ENCODE measurements at places on chromosomes 1 and 21.

- DNase-seq = no peak
Measured at GRCh38 chr1:176096015-176096414, 111.1 kb downstream of the COP1 start.

- DNase-seq = no peak
Measured at GRCh38 chr1:183463566-183463965, 8.7 kb upstream of the SMG7 start.

- DNase-seq = peak; percentile 38
Measured at GRCh38 chr21:43865540-43866259, 677 bp downstream of the AGPAT3 start.

DNA sequence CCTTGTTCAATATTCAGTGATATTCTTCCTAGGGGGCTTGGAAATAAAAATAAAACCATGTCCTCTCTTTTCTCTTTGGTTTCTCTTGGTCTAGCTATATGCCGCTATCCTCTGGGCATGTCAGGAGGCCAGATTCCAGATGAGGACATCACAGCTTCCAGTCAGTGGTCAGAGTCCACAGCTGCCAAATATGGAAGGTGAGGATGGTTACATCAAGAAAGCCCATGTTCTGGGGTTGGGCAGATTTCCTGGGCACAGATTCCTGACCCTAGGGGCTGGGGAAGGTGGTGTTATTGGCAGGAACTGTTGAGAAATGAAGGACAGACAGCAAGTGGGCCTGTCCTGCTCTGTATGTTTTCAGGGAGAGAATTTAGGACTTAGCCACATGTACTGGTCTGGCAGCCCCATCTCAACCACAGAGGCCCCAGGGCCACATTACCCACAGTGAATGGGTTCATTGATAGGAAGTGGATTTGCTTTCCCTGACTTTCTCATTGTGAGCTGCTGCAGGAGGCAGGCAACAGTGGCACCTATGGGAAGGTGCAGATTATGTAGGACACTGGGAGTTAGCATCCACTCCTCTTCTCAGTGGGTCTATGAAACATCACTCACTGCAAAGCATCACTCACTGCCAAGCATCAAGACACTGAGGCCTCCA, 37.4 kb upstream of the HSD17B7 start:
- DNase-seq = no peak

DNA sequence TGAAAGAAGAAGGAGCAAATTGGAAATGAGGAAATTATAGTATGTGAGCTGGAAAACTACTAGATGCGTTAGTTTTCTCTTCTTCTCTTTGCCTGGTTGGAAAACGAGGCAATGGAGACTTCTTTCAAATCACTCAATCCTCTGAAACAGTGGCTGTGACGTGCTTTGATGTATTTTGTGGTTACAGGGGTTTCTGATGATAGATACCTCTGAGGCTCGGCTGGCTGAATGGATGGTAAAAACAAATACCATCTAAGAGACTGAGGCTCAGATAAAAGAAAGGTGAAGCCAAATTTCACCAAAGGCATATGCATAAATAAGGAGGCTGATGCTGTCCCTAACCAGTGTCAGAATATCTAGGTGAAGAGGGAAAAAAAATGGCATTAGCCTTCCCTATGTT, 15.1 kb downstream of the MAB21L3 start:
- DNase-seq = no peak

DNA sequence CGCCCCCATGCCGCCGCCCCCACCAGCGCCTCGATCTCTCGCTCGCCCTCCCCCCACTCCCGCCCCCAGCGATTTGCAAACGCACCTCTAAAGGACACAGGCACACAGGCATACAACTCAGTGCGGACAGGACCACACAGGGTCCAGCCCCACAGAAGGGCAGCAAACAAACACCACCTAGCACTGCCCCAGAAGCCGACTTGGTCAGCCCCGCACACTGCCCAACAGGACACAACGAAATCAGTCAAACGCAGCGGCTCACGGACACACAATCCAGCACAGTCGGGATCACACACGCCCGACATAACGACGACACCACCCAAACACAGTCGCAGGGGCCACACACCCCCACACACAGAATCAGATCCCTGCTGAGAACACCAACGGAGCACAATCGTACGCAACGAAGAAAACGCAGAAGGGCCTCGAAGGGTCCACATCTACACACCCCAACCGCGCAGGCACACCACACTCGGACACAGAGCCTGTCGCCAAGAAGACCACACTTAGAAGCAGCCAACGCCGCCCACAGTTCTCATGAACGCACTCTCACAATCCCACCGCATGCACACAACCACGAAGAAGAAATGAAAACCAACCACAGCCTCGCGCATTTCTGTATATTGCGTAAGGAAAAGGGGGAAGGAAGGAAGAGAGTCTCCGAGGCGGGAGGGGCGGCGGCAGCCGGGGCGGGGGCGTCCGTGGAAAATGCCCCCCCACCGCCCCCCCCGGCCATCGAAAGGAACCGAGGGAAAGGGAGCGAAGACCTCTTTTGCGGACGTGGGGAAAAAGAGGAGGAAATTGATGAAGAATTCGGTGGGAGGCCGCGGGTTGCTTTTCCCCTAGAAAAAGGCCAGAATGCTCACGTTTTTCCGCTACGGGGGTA, 481 bp downstream of the TAL1 start:
- DNase-seq = peak; percentile 12

DNA sequence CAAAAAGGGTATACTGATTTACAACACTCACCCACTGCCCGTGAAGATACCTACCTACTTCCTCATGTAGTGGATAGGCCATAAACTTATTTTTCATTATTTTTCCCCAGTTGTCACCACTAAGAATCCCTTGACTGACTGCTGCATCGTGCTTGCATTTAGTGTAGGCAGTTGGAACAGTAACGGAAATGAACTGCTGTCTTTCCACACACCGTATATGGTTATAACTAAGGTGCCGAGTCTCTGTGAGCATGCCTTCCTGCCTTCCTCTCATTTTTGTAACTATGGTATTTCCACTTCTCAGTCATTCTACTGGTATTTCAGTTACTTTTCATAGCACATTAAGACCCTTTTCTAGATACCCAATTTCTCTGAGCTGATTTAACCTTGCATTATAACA, 36.4 kb downstream of the SLC35F3 start:
- DNase-seq = no peak

DNA sequence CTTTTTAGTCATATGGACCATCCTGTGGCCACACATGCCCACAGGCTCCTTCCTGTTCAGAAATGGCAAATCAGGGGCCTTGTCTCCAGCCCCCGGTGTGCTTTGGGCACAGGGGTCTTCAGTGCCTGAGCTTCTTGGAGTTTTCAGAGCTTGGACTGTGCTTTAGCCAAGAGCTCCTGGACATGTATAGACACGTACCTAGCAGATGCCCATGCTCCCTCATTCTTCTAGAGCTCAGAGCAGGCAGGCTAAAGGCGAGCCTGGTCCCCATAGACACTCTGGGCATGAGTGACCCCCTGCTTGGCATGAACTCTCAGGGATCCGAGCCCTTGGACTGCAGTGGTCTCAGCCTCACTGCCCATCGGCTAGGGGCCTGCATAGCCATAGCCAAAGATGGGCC, 106.8 kb downstream of the EPHB2 start:
- no peak for DNase-seq

DNA sequence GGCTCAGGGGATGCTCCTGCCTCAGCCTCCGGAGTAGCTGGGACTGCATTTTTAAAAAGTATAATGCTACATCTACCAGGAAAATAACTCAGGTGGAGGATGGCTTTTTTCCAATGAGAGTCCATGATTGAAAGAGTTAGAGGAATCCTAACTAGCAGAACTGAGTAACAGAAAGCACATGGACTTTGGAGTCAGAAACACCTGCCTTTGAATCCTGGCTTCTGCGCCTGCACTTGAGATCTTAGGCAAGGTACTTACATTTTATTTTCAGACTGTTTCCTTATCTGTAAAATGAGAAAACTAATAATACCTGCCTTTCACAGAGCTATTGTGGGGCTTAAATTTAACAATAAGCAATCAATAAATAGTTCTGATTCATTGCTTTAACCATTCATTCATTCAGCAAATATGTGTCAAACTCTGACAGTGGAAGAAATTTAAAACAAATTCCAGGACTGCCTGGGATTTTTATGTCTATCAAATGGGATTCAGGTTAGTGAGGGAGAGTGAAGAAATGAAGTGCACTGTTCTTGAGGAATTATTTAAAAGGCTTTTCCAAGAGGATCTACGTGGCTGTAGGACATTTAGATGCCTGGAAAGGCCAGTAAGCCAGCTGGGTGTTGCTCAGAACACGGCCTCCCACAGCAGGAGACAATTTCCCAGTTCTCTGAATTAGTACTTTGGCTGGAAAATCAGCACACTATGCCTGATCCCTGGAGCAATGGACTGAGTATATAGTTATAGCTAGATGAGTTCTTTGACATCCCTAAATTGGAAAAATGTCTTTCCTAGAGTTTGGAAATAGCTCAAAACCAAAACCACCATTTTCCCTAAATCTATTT, 12.8 kb upstream of the LBR start:
- DNase-seq = no peak

- no peak for DNase-seq
Measured at GRCh38 chr1:231751415-231751814, 124.8 kb downstream of the DISC1 start.

DNA sequence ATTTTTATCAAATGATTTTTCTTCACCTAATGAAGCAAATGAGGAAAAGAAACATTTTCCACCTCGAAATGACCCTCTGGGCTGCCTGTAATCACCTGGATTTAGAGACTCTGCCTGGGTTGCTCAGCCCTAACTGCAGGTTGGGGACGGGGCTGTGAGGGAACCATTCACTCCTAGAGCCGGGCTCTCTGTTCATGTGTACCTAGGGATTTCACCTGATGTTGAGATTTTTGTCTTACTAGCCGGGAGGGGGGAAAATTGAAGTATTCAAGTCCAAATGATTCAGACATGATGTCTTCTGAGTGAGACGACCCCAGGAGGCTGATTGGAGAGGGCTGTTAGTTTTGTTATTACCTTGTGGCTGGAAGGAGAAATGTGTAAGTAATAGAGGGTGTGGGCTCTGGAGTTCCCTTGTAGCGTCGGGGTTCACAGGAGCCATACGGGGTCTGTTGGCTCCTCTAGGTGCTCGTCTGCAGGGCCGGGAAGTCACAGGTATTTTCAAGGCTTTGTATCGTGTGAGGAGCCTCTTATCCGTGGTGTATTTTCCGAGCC, 42.3 kb upstream of the PWP2 start:
- DNase-seq = peak; percentile 37

GRCh38 chr1:88661951-88662699, 21.9 kb upstream of the PKN2 start:
- no peak for DNase-seq

DNA sequence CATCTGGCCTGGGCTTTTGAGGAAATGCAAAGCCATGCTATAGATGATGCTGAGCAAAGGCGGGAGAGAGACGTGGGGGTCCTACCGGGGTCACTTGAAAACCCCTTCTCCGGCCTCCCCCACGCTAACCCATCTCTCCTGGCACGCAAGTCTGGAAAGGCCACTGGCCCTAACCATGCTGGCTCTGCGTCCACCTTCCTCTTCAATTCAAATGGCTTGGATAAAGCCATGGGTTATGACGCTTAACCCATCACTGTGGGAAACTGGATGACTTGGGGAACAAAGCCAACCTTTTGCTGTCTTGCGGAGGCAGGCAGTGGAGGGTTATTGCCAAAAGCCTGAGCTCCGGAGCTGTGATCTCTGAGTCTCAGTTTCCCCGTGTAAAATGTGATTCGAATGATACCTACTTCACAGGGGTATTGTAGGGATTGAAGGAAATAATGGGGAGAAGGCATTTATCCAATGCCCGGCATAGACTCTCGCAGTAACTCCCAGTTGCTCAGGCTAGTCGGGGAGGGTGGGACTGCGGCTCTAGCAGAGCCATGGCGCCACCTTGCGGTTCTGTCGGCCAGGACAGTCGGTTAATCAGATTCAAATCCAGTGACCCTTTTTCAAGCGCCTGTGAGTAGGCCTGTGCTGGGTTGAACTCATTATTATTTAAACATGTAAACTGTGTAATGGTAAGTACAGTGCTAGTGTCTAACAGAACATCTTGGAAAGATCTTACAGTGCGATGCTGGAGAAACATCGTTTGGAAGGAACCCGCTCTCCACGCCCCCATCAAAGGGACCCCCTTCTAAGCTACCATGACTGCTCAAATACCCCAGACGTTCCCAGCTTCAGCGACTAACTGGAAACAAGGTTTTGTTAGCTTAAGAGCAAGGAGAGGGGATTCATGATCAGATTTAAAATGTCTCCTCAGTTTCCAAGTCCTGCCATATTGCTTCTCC, 20.3 kb downstream of the NEK2 start:
- DNase-seq = peak; percentile 82

DNA sequence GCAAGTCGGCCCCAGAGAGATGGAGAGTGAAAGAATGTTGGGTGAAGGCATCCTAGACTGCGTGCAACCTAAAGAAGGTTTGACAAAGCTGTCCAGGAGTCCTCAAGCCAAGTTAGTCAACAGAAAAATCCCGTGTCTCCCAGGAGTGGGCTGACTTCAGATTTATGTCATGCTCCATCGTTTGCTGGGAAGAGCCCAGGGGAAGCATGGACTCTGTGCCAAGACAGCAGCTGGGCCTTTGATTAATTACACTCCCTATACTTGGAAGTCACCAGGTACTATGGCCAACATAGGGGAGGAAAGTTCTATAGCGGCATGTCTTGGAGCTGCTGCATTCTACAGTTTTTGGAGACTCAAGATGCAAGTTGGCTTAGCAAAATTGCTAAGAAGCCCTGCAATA, 247.4 kb downstream of the KAZN start:
- DNase-seq = no peak
